ENCODE measurements at places on chromosomes 16 and 17.

DNA sequence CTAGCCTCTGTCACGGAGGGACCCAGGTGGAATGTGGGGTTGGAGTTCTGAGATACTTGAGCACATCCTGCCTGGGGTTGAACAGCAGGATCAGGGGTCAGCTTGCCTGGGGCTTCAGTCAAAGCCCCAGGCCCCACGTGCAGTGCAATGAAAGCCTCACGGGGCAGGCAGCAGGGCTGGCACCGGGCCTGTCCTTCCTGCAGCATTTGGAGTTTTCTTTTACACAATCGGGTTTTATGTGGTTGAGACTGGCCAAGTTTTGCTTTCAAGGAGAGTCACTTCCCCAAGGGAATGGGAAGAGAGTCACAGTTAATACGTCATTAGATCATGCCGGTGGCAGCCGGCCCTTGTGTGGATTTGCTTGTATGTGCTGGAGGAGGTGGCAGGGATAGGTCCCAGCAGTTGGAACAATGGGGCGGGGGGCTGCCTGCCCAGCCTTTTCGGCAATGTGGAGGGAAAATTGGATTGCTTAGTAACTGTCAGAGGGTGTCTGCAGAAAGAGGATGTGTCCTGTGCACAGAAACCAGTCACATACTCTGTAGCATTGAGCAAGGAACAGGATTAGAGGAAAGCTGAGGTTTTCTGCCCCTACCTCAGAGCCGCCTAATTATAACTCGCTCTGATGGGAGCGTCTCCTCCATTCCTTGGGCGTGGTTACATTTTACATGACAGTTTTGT is 4.5 kb downstream of the RMI2 start:
- no peak for DNase-seq
- no peak overlapping the region for H3K4me3 ChIP-seq
- H3K27ac ChIP-seq, result no peak overlapping the region
- peaks cover 17% of the 10 kb centered on the region for H3K27me3 ChIP-seq
- H3K36me3 ChIP-seq, result no peaks in the 10 kb centered on the region

DNA sequence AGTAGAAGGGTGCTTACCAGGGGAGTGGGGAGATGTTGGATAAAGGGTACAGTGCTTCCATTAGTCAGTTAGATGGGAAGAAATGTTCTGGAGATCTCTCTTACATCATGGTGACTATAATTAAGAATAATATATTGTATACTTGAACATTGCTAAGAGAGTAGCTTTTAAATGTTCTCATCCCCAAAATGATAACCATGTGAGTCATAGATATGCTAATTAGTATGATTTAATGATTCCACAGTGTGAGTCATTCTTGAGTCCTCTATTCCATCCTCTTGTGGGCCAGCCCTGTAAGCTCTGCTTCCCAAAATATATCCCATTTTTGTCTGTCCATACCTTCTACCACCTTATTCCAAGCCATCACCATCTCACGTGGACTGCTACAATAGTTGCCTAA is 80.6 kb upstream of the CDH11 start:
- no peaks in the 10 kb centered on the region for H3K27me3 ChIP-seq
- H3K4me3 ChIP-seq, result no peak overlapping the region
- H3K27ac ChIP-seq, result no peak overlapping the region
- DNase-seq, result no peak
- H3K36me3 ChIP-seq, result no peaks in the 10 kb centered on the region

DNA sequence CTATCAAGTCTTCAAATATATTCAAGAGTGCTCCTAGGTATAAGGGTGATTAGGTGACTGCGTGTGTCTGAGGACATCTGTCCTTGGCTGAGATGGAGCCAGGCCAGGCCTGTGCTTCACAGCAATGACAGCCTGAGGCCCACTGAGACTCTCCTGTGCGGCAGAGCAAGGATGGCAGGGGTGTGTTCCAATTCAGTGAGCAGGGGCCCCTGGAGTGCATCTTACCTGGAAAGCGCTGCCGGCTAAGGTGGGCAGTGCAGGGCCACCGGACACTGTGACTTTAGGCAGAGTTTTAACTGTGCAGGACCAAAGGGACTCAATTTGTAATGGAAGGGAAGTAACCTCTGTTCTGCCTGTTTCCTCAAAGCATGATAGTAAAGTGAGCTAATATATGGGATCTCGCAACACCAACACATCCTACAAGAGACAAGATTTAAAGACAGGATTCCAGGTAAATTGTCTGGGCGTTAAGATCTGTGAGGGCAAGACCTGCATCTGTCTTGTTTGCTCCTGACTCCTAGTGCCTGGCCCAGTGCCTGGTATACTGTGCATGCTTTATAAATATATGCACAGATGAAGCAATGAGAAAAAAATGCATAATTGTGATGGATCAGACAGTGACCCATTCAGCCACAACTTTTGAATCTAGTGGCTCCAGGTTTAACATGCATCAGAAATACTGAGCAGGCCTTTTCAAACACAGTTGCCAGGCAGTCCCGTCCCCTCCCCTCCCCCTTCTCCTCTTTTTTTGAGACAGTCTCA is 86.7 kb downstream of the MRC2 start:
- no peaks in the 10 kb centered on the region for H3K36me3 ChIP-seq
- no peak for DNase-seq
- H3K27me3 ChIP-seq, result no peaks in the 10 kb centered on the region
- H3K27ac ChIP-seq, result no peak overlapping the region
- no peaks in the 10 kb centered on the region for H3K4me1 ChIP-seq

- DNase-seq, result no peak
- H3K4me1 ChIP-seq, result no peaks in the 10 kb centered on the region
- peaks cover 3% of the 10 kb centered on the region for H3K36me3 ChIP-seq
- no peaks in the 10 kb centered on the region for H3K27me3 ChIP-seq
- H3K4me3 ChIP-seq, result no peak overlapping the region
These were observed 115.3 kb downstream of the SLC39A11 start for GRCh38 chr17:72976971-72977770.

- no peak for DNase-seq
- H3K4me3 ChIP-seq, result no peak overlapping the region
- H3K27me3 ChIP-seq, result no peaks in the 10 kb centered on the region
- H3K36me3 ChIP-seq, result peaks cover 43% of the 10 kb centered on the region
- no peak overlapping the region for H3K27ac ChIP-seq
These were observed 3.1 kb upstream of the PCYT2 start for GRCh38 chr17:81914103-81914850.

- no peaks in the 10 kb centered on the region for H3K36me3 ChIP-seq
- DNase-seq, result no peak
- H3K27ac ChIP-seq, result no peak overlapping the region
- no peaks in the 10 kb centered on the region for H3K4me1 ChIP-seq
- H3K4me3 ChIP-seq, result no peak overlapping the region
These were observed 86.9 kb upstream of the ZNF469 start for GRCh38 chr16:88295671-88296436.

GRCh38 chr16:21698169-21699032 is 34.6 kb downstream of the OTOA start:
- H3K4me3 ChIP-seq, result no peak overlapping the region
- H3K27me3 ChIP-seq, result no peaks in the 10 kb centered on the region
- no peaks in the 10 kb centered on the region for H3K36me3 ChIP-seq
- no peak for DNase-seq
- no peaks in the 10 kb centered on the region for H3K4me1 ChIP-seq

DNA sequence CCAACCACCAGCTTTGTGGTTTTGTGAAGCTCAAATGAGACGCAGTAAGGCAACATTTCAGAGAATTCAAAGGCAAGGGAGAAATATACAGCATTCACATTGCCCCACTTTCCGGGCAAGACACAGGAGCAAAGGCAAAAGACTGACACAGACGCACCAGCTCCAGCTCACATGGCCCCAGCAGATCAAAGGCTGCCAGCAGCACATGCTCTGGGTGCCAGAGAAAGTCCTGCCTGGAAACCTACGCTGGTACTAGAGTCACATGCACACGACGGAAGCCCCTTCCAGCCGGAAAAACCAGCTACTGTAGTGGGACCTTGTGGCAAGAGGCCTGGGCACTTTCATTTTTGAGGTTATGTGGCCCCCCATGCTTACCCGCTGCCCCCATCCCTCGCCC is 50.1 kb downstream of the GTF3C1 start:
- no peak overlapping the region for H3K27ac ChIP-seq
- H3K36me3 ChIP-seq, result peaks cover 96% of the 10 kb centered on the region
- no peaks in the 10 kb centered on the region for H3K4me1 ChIP-seq

- no peaks in the 10 kb centered on the region for H3K4me1 ChIP-seq
- no peak for DNase-seq
- H3K27ac ChIP-seq, result no peak overlapping the region
- no peaks in the 10 kb centered on the region for H3K36me3 ChIP-seq
These were observed 57.7 kb upstream of the RBFOX3 start for GRCh38 chr17:79668344-79669250.

- no peaks in the 10 kb centered on the region for H3K4me1 ChIP-seq
- no peaks in the 10 kb centered on the region for H3K27me3 ChIP-seq
- no peak overlapping the region for H3K27ac ChIP-seq
- no peak overlapping the region for H3K4me3 ChIP-seq
These were observed 4.7 kb upstream of the CCL18 start for GRCh38 chr17:36059406-36059805.

DNA sequence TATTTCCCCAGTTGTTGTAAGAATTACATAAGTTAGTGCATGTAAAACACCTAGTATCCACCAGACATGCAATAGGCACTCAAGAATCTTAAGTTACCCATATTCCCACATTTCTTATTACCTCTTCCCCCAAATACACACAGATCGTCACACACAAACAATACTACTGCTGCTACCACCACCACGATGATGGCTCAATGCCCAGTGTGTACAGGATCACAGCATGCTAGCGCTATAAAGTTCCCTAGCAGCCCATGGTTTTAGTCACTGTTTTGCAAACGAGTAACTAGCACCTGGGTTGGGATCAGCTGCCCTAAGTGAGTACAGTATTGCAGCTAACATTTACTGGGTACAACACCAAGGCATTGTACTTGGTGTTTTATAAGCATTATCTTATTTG is 411.7 kb downstream of the UTP18 start:
- H3K4me1 ChIP-seq, result no peaks in the 10 kb centered on the region
- DNase-seq, result no peak
- H3K27ac ChIP-seq, result no peak overlapping the region
- H3K4me3 ChIP-seq, result no peak overlapping the region

- H3K4me1 ChIP-seq, result no peaks in the 10 kb centered on the region
- H3K4me3 ChIP-seq, result no peak overlapping the region
- H3K36me3 ChIP-seq, result no peaks in the 10 kb centered on the region
- H3K27me3 ChIP-seq, result no peaks in the 10 kb centered on the region
- H3K27ac ChIP-seq, result no peak overlapping the region
- DNase-seq, result no peak
These were observed 12.3 kb downstream of the SCN4A start for GRCh38 chr17:63960430-63960829.

DNA sequence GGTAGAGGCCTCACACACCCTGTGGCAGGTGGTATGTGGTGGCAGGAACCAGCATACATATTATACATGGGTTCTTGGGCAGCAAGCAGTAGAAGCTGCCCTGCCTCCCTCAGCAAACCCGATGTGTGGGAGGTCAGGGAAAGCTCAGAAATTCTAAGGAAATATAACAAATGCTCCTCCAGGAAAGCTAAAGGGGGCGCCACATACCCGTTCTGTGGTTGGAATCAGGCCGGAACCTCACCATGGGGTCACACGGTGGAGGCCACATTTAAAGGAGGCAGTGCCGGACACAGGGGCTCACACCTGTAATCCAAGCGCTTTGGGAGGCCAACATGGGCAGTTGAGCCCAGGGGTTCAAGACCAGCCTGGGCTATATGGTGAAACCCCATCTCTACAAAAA is 12.4 kb upstream of the KATNB1 start:
- H3K27ac ChIP-seq, result no peak overlapping the region
- H3K36me3 ChIP-seq, result no peaks in the 10 kb centered on the region
- no peak overlapping the region for H3K4me3 ChIP-seq
- H3K4me1 ChIP-seq, result no peaks in the 10 kb centered on the region
- H3K27me3 ChIP-seq, result no peaks in the 10 kb centered on the region
- DNase-seq, result no peak

GRCh38 chr16:54398986-54399385 is 112.4 kb upstream of the IRX3 start:
- no peaks in the 10 kb centered on the region for H3K4me1 ChIP-seq
- DNase-seq, result no peak
- H3K27me3 ChIP-seq, result peaks cover 17% of the 10 kb centered on the region
- no peak overlapping the region for H3K27ac ChIP-seq
- H3K36me3 ChIP-seq, result no peaks in the 10 kb centered on the region

DNA sequence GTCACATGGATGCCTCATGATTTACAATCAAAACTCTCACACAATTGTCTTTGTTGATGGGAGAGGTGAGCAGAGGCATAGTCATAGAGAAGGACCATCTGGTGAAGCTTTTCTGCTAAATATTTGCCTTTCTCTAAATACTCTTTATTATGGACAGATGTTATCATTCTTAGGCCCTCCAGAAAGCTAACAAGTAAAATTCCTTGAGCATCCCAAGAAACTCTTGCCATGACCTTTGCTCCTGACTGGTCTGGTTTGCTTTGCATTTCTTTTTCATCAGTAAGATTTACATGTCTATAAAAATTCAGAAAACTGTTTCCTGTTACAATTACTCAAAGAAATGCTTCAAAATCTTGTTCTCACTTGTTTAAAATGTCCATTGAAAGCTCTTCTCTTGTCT is 1336.6 kb upstream of the CDH8 start:
- H3K4me1 ChIP-seq, result no peaks in the 10 kb centered on the region
- DNase-seq, result no peak
- H3K27ac ChIP-seq, result no peak overlapping the region
- no peak overlapping the region for H3K4me3 ChIP-seq
- no peaks in the 10 kb centered on the region for H3K36me3 ChIP-seq
- no peaks in the 10 kb centered on the region for H3K27me3 ChIP-seq

DNA sequence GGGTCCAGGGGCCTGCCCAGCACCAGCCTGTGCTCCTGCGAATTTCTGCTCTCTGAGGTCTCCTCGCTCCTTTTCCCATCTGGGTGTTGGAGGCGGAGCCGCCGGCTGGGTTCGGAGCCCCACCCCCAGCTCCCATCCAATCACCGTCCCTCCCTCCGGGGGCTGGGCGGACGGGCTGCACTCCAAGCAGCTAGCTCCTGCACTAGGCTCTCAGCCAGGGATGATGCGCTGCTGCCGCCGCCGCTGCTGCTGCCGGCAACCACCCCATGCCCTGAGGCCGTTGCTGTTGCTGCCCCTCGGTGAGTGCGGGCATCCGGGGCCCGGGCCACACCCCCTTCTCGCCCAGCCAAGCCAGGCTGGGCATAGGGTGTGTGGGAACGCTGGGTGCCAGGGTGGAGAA is at the start of gene NRN1L:
TSS of gene NRN1L (plus strand) at position 202 of the 400 bp plus-strand sequence. CDS start at position 221, 19 bp downstream.
- H3K4me1 ChIP-seq, result no peaks in the 10 kb centered on the region
- H3K27ac ChIP-seq, result no peak within 1 kb of the TSS
- H3K36me3 ChIP-seq, result peaks cover 61% of the 10 kb centered on the region

- no peaks in the 10 kb centered on the region for H3K36me3 ChIP-seq
- peaks cover 2% of the 10 kb centered on the region for H3K4me1 ChIP-seq
- DNase-seq, result peak; percentile 67
- no peaks in the 10 kb centered on the region for H3K27me3 ChIP-seq
These were observed 14.1 kb downstream of the CYGB start for GRCh38 chr17:76523084-76524037.

- H3K36me3 ChIP-seq, result no peaks in the 10 kb centered on the region
- no peaks in the 10 kb centered on the region for H3K27me3 ChIP-seq
- H3K27ac ChIP-seq, result no peak overlapping the region
These were observed 624.3 kb downstream of the MAF start for GRCh38 chr16:78976212-78976611.
